ENCODE measurements at places on chromosomes 4 and X.
A peak's percentile ranks its signal among the peaks of the same experiment; 100 is the strongest.

GRCh38 chr4:65831828-65832227, 161.5 kb upstream of the EPHA5 start:
- no peak for DNase-seq

DNA sequence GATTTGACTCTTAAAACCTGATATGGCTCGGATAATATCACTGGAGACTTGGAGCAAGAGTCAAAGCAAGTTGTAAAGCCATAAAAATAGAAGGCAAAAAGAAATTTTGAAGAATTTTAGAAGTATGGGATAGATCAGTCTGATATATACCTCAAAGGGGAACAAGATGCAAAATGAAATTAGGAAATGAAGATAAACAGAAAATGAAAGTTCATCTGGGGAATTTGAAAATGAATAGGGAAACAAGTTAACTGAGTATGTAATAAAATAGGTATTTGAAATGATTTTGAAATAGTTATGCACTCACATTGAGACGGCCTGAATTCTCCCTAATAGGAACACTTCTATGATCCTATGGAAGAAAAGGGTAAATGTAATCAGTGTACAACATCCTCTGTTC, 5.7 kb downstream of the CYP2U1 start:
- no peak for DNase-seq

DNA sequence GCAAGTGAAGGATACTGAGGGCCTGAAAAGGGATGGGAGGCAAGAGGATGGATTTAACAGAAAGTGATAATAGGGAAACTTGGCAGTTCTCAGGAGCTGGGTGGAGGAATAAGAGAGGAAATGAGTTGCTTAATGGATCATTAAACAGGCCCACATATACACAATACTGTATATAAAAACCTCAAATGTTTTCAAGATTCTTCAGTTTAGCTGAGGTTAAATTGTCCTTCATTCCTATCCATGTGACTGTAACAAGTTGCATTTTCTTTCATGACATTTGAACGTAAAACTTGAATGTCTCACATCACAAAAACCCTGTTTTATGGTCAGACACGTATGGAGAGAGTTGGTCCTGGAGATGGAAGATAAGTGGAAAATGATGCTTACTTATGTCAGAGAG, 76.5 kb upstream of the PLAC8 start:
- DNase-seq: no peak

- DNase-seq: no peak
Observed at GRCh38 chr4:76313547-76313946, 7.0 kb downstream of the STBD1 start.

DNA sequence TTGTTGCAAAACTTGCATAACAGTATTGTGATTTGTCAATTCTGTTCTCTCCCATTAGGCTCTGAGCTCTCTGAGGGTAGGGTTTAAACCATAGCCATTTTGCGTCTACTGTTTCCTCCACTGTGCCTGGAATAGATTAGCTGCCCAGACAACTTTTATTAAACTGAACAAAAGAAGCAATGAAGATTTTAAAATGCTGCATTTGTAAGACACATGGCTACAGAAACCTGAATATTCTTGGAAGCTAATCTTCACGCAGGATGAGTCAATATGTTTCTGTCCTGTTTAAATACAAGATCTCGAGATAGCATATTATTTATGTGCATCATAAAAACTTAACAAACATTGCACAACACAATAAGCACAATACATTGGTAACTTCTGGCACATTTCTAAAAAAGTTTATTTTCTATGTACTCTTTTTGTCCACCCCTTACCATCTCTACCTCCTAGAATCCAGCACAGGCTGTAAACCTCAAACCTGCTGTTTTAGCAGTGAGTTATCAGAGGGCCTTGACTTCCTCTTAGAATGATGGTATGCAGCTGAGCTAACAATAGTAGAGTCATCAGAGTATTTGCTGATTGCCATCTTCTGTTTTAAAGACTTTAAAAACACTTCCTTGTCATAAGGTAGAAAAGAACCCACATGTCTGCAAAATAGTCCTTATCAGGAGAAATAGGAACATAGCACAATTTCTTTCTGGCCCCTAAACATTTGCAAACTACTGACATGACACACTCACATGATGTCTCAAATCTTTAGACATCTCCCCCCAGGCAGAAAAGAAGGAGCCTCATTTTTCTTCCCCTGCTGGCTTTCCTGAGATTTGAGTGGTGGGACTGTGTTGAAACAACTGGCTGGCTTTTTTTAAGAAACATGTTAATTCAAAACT, 10.6 kb upstream of the CCNG2 start:
- peak; percentile 84 for DNase-seq

GRCh38 chr4:141668200-141668910, 32.0 kb downstream of the IL15 start:
- no peak for DNase-seq

- DNase-seq: peak; percentile 66
Observed at GRCh38 chr4:86338989-86339388, 20.9 kb downstream of the MAPK10 start.

- DNase-seq: peak; percentile 76
Observed at GRCh38 chr4:75542824-75543223, 13.0 kb upstream of the ODAPH start.

GRCh38 chrX:36160081-36160480, 240.5 kb downstream of the CFAP47 start:
- no peak for DNase-seq

- DNase-seq: no peak
Observed at GRCh38 chr4:158213466-158213865, 3.2 kb downstream of the TMEM144 start.

- DNase-seq: peak; percentile 52
Observed at GRCh38 chrX:130778773-130779172, 124.2 kb downstream of the ENOX2 start.

DNA sequence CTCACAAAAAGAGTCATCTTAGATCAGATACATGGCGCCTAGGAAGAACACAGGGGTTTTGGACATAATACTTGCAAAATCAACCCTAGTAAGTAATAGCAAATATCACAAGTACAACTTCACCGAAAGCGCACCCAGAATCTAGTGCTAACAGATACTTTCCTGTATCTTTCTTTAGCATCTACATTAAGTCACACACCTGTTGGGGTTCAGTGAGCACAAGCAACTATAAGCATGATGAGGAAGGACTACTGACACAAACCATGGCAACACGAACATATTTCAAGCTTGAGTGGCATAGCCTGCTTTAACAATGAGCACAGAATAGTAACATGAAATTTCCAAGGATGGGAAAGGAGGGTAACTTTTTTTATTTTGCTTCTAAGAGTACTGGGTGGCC, 116.1 kb downstream of the GPC3 start:
- DNase-seq: no peak

GRCh38 chr4:188107931-188108843, 1.2 kb downstream of the TRIML2 start:
- peak; percentile 71 for DNase-seq

GRCh38 chr4:114005569-114006442, 26.4 kb upstream of the ARSJ start:
- no peak for DNase-seq

- no peak for DNase-seq
Observed at GRCh38 chr4:112923516-112923915, 125.9 kb upstream of the ANK2 start.

DNA sequence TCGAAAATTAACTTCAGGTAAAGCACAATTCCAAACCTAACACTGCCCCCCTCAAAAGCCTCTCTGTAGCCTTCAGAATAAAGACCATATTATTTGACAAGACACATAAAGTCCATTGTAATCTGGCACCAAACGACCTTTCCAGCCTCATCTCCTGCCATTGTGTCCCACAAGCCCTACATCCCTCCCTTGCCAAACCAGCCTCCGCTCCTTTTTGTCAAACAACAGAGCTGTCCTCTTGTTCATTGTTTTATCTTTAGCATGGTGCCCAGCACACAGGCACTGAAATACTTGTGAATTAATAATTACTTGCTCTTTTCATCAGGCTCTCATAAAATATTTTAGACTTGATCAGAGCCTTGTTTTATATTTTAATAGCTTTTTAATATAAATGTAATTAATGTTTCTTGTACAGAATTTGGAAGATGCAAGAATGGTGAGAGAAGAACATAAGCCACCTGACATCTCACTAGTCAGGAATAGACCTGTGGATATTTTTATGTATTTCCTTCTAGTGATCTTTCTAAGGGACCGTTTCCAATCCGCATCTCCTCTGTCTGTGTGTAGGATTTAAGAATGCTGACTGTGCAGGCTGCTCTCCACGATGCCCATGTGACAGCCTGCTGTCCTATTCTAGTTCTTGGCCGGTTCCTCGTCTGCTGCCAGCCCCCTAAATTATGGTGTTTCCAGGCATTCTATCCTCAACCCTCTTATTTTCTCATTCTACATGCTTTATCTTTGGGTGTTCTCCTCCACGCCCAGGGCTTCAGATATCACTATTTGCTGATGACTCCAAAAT, 3.0 kb upstream of the IRF2 start:
- DNase-seq: no peak

- DNase-seq: peak; percentile 72
Observed at GRCh38 chr4:163681208-163681821, 186.8 kb downstream of the TMA16 start.

GRCh38 chr4:32002037-32002747, 1282.0 kb downstream of the PCDH7 start:
- no peak for DNase-seq

Data from trophoblast cell (in vitro differentiated cells and primary cell).